Non-pigmented ciliary epithelial cell (primary cell): ENCODE measurements at places on chromosomes 5 and 9.

DNA sequence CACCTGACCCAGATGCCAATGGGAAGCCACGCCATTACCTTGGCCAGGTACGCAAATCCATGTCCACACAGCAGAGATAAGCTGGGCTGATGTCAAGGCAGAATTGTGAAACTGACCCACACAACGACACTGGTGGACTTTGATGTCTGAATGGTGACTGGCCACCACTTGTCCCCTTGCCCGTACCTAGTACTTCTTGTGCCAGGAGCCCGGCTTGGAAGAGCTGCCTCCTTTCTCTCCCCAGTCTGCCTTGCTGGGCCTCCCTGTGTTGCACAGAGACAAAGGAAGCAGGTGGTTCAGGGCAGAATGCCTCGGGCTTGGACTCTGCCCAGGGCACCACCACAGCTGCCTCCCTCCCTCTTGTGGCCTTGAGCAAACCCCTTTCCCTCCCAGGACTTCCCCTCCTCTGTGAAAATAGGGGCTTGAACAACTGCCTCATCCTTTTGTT is 23.3 kb downstream of the PTGES2 start:
- DNase-seq: no peak

DNA sequence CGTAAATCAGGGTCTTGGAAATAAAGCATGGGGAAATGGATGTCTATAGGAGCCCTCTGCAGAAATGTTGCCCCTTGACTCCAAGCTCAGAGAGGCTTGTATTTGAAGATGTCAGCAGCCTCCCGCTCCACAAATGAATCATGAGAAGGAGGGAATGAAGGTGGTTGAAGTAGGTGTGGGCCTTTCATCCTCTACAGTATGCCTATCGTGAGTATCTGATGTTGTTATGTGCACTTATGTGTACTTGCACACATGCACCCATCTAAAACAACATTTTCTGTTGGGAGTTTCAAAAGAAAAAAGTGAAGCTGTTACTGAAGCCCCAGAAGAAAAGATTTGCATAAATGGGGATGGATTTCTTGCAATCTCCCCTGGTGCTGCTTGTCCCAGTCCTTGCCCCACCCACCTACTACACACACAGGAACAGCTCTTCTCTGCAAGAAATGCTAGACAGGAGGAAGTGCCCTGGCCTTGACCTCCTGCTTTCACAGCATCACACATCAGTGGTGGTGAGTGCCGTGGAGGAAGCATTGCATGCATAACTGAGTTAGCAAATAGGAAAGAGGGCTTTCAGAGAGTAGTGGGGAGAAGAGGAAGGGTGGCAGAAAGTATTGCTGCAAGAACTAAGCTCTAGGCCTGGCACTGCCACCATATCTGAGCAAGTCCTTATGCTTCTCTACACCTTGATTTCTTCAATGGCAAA is 156.1 kb downstream of the SNX18 start:
- DNase-seq: no peak

GRCh38 chr5:171710451-171711024 is 75.1 kb upstream of the SMIM23 start:
- DNase-seq: no peak

GRCh38 chr5:138978080-138978479 is 102.9 kb upstream of the LRRTM2 start:
- no peak for DNase-seq

DNA sequence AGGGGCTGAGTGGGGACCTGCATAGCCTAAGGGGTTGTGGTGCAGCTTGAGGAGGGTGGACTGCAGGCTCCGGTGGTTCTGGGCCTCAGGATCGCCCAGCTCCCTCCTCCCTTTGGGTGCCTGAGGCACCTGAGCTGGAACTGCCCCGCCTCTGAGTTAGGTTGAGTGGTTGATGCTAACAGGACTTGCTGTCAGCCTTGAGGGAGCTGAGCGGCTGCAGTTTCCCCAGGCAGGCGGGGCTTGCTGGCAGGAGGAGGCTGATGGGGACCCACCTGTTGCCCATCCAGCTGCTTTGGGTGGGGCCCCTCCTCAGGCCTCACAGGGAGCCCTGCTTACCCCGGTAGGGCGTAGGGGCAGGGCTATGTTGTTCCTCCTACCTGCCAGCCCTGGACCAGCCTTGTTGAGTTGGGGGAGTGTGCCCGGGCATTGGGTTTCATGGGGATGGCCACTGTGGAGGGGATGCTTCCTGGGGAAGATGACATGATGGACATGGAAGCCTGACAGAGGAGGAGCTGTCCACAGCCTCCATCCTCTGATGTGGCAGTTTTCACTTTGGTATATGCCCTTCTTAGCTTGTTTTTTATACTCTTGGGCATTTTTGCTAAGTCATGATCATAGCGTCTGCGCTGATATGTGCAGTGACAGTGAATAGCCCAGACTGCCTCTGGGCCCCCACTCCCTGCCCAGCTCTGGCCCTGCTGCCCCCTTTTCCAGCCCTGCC is 14.3 kb downstream of the WNK2 start:
- DNase-seq: no peak

GRCh38 chr5:133267601-133268000 is 215.8 kb downstream of the HSPA4 start:
- DNase-seq: no peak

GRCh38 chr5:179901915-179902762 is 5.6 kb downstream of the TBC1D9B start:
- DNase-seq: no peak

DNA sequence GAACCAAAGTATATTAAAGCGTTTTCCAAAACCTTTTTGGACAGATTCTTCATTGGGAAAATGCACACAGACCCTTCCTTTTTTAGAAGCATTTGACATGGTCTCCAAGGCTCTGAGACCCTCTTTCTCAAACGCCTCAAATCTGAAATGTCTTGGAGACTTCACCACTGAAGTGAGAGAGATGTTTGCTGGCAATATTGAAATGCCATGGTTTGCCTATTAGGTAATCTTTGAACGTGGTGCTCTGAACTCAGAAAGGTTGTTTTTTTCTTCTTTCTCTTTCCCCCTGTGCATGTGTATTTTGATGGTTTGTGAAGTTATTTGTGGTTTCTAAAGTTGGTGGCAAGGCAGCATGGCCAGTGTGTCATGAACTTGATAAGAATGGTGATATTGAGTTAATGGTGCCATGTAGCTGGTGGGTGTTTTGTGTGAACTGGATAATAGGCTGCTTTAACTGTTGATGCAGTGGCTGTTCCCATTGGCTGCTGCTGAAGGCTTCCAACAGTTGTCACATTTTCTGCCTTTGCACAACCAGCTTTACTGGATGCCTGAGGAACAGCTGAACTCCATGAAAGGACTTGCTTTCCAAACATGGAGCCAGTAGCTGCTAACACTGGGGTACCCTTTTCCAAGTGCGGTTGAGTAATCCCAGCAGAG is 1.7 kb downstream of the PALM2AKAP2 start:
- no peak for DNase-seq
